Memory B cell (primary cell): ENCODE measurements at places on chromosomes 16 and 17.

DNA sequence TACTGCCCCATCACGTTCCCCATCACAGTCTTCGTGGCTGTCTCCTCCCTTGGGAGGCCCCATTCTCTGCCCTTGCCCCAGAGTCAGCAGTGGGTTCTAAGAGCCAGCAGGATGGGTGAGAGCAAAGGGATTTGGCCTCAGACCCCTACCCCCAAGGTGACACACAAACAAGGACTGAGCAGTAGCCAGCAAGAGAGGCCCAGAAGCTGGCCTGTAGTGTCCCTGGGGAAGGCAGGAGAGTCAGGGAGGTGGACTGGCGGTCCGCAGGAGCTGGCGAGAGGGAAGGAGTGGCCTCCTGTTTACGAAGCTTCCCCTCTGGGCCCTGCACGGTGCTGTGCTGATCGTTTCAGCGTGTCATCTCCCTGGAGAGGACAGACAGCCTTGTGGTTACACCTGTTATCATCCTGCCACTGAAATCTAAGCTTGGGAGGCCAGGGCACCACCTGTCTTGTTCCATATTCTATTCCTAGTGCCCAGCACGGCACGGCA, 8.4 kb downstream of the WDR81 start:
- no peak for DNase-seq

GRCh38 chr16:17459903-17460521, 10.7 kb downstream of the XYLT1 start:
- peak; percentile 42 for DNase-seq

GRCh38 chr17:17924857-17925250, 47.3 kb downstream of the TOM1L2 start:
- DNase-seq, result no peak

DNA sequence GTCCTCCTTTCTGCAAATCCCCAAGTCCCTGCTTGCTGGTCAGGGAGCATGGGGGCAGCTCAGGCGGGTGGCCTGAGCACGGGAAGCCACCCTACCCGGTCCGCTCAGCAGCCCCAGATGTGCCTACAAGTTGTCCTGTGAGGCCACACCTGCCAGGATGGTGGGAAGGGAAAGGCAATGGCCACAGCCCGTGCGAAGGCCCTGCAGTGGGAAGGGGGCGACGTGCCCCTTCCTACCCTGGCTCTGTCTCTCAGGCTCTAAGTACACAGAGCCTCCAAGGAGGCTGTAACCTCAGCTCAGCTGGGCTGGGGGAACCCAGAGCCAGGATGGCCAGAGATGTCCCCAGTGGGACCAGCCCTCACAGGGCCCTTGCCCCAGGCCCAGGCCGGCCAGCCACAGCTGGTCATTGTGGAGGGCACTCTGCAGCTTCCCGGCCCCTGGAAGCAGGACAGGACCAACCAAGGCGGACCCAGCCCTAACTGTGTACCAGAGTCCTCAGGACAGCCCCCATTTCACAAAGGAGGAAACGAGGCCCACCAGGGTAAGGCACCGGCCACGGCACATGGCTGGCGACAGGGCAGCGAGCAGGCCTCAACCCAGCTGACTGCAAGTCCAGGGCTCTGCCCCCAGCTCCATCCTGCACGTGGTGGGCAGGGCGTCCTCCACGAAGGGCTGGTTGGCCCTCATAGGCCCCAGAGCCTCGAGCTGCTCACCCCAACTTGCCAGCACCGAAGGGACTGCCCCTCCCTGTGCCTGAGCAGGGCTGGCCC, 82.3 kb downstream of the RTN4RL1 start:
- DNase-seq, result no peak

GRCh38 chr16:16045879-16046278, 96.5 kb downstream of the ABCC1 start:
- no peak for DNase-seq

DNA sequence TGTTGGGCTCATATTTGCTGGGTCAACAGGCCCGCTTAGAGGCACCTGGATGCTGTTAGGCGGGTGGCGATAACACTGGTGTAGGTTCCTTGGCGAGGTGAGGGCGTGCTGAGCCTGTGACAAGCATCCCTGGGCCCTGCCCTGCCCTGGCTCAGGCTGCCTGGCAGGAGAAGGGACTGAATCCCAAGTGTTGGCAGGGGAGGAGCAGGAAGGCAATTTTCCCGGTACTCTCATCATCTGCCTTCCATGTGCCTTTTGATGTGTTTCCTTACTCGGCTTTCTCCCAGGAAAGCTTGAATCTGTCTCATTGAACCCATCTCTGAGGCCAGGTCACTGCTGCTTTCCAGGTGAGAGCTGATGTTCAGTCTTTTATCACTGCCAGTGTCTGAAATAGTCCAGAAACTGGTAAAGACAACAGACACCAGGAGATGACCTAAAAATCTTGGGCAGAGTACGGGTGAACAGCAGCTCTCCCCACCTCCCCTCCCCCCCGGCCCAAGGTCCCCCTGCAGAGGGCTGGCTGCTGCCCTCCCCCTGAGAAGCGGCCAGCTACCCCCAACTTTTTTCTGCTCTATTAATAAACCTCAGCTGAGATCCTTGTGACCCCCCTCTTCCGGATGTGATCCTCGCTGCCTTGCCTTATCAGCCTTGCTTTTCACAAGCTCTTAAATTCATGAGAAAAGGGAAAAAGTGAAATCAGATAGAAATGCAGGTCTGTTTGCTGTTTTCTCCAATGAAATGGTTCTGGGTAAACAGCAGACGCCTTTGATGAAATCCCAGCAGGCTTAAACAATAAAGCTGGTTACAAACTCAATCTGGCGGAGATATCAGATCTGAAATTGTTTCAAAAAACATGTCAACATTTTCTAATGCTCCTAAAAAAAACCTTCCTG, 29.0 kb downstream of the RTN4RL1 start:
- DNase-seq, result no peak

DNA sequence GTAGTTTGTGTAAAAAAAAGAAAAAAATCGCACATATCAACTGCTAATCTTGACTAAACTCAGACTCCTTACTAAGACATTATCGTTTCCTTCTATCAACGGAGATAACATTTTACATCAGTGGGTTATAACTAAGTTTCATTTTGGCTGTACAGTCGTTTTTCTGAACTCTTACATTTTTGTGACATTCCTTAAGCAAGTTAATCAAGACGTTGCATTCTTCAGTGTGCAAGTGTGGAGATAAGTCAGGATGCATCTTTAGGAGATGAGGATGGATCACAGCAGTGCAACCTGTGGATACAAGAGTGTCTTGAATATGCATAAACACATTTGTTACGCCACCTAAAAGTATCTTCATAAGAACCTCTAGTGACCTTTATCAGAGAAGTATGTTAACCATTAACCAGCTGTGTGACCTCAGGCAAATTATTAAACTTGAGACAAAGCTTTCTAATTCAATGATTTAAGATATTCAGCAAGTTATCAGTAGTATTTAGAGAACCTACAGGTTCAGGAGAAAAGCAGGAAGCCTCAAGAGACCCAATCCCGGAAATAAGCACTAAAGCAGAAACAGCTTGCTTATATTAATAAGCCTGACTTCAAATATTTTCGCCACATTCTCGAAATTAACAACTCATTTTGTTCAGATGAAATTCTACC, 9.4 kb downstream of the CMC2 start:
- no peak for DNase-seq

GRCh38 chr16:65531475-65531874, 409.6 kb upstream of the CDH11 start:
- no peak for DNase-seq

GRCh38 chr17:34859652-34860051, 101.6 kb downstream of the CCT6B start:
- no peak for DNase-seq

GRCh38 chr16:85426806-85427205, 186.3 kb upstream of the GSE1 start:
- no peak for DNase-seq
